Chondrocyte (in vitro differentiated cells): ENCODE measurements at places on chromosomes 7 and 10. TPM values are rescaled to one million over a fixed set of nuclear protein-coding genes. Genes with fewer than 3 reads are reported as not detected.

- no peak for DNase-seq
Observed at GRCh38 chr10:103637927-103638557, 144.5 kb downstream of the NEURL1 start.

The INHBA gene
- total RNA-seq: 581 to 610 TPM (median 601 TPM) in 3 replicates

The CNPY1 gene
- not detected in 3 replicates for total RNA-seq

The DYNC1I1 gene
- total RNA-seq: 17.4 to 80.2 TPM (median 21.0 TPM) in 3 replicates

- DNase-seq: no peak
Observed at GRCh38 chr7:14688208-14688607, 214.3 kb downstream of the DGKB start.

GRCh38 chr10:114925587-114926586, 12.1 kb upstream of the TRUB1 start:
- no peak for DNase-seq

- DNase-seq: no peak
Observed at GRCh38 chr7:27116031-27116961, 13.8 kb upstream of the HOXA2 start.

DNA sequence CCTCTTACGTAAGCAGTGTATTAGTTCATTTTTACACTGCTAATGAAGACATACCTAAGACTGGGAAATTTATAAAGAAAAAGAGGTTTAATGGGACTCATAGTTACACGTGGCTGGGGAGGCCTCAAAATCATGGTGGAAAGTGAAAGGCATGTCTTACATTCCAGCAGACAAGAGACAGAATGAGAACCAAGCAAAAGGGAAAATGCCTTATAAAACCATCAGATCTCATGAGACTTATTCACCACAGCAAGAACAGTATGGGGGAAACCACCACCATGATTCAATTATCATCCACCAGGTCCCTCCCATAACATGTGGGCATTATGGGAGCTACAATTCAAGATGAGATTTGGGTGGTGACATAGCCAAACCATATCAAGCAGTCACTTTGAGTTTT, 126.3 kb upstream of the CXCL12 start:
- DNase-seq: no peak

The MSS51 gene
- 1.4 to 3.4 TPM (median 2.1 TPM) in 3 replicates for total RNA-seq

The CRHR2 gene
- total RNA-seq: not detected in 3 replicates

DNA sequence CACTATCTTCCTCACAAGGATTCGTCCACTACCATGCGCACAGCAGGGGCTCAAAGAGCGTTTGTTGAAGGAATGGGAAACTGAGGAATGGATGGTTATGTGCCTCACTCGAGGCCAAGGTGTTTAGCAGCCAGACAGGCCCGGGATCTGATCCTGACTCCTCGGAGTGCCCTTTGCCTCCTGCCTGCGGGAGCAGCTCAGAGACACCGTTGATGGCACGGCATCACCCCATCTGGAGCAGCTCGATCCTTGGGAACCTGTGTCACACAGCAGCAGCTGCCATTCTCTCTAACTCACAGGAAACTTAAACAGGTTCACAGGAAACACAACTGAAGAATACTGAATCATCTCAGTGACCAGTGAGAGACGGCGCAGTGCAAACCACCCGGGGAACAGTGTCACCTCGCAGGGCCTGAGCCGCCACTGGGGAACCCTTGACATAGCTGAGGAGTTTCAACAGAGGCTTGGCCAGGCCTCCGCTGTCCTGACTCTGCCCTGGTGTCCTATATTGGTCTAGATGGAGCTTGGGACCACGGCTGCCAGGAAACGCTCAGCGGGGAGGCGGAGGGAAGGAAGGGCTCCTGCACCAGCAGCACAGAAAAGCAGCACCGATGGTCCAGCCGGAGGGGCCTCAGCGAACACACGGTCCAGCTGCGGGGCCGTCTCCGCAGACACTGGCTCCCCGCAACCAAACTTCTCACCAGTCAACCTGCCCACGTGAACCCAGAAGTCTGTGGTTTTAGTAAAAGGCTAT, 169.4 kb downstream of the ADARB2 start:
- peak; percentile 84 for DNase-seq

- no peak for DNase-seq
Observed at GRCh38 chr10:107650939-107651338, 486.4 kb upstream of the SORCS1 start.

GRCh38 chr7:33591490-33591889, 313.8 kb upstream of the BMPER start:
- DNase-seq: no peak

The ADCY1 gene
- total RNA-seq: 0.36 to 0.77 TPM (median 0.50 TPM) in 3 replicates

DNA sequence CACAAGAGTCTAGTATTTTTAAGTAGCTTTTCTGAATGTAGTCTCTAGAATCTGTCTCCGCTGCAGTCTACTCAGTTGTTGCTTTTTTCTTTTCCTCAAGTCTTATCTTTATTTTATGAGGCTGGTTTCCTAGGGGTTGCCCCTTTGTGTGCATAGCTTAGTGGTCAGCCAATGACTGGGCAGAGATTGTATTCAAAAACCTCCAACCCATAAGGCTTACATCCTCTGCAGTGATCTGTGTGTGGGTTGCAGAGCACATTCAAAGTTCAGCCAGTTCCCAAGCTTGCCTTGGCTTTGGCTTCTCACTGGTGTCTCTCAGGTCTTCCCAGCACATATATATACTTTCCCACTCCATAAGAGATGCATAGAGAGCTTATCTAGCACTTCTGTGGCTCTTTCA, 160.0 kb upstream of the TCF7L2 start:
- DNase-seq: no peak
